ENCODE measurements at places on chromosomes 3 and 15. TPM values are rescaled to one million over a fixed set of nuclear protein-coding genes. Genes with fewer than 3 reads are reported as not detected.

DNA sequence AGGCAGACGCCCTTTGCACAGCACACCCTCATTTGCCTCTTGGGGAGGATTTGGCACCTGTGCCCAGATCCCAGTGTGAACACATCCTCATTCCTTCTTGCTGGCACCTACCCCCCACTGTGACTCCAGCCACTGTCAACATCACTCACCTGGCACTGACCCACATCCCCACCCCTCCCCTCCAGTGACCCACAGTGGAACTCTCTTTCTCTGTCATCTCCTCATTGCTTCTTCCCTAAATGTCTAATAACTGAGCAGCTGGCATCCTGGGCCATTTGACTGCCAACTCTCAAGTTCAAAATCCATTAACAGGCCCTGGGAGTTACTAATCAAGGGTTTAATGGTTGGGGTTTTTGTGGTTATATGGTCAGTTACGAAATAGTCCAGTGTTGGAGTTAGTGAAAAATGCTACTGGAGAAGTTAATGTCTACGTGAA, 14.4 kb downstream of the SNAPC5 start:
- no peaks in the 10 kb centered on the region for H3K4me1 ChIP-seq
- DNase-seq, result peak; percentile 64
- no peak overlapping the region for H3K4me3 ChIP-seq
- H3K27me3 ChIP-seq, result no peaks in the 10 kb centered on the region
- peak overlapping the region; percentile 24 for H3K27ac ChIP-seq

GRCh38 chr15:42119446-42119760, 25.0 kb upstream of the PLA2G4D start:
- peaks cover 13% of the 10 kb centered on the region for H3K4me1 ChIP-seq
- no peaks in the 10 kb centered on the region for H3K36me3 ChIP-seq
- DNase-seq, result no peak
- no peaks in the 10 kb centered on the region for H3K27me3 ChIP-seq
- no peak overlapping the region for H3K4me3 ChIP-seq

Gene PARP14
- 165 TPM for total RNA-seq

Gene KCNMB3
- 2.9 TPM for total RNA-seq

GRCh38 chr15:77402740-77403379, 17.0 kb downstream of the PEAK1 start:
- no peak overlapping the region for H3K27ac ChIP-seq
- peaks cover 11% of the 10 kb centered on the region for H3K4me1 ChIP-seq
- H3K27me3 ChIP-seq, result no peaks in the 10 kb centered on the region
- no peak for DNase-seq
- no peaks in the 10 kb centered on the region for H3K36me3 ChIP-seq

Gene SLMAP
- total RNA-seq, result 66.3 TPM

Gene GCNT3
- total RNA-seq, result 0.68 TPM

Data from lower lobe of right lung (tissue), 2 donors.